Suppressor macrophage (primary cell): ENCODE measurements at places on chromosomes 12 and 14.

GRCh38 chr12:101582937-101583336 is 11.8 kb upstream of the MYBPC1 start:
- no peak for DNase-seq

- DNase-seq: peak; percentile 56
These were observed 1.4 kb upstream of the DNAJC22 start for GRCh38 chr12:49345051-49345824.

GRCh38 chr12:19148860-19149259 is 19.3 kb downstream of the PLEKHA5 start:
- no peak for DNase-seq

- DNase-seq: no peak
These were observed 17.4 kb upstream of the LEMD3 start for GRCh38 chr12:65152012-65152411.

- DNase-seq: no peak
These were observed 37.8 kb upstream of the DDHD1 start for GRCh38 chr14:53190938-53191337.

DNA sequence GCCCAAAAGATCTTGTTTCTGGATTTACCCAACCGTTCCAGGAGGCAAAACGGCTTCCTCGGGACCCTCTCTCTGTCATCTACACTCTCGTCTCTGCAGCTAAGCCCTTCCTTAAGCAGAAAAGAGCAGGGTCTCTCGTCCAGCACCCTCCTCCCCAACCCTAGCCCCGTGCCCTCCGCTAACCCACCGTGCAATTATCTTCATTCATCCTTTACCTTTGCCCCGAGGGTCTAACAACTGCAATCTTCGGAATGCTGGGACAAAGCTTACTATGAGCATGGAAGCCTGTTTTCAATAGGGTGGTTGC is 276 bp upstream of the BMAL2 start:
- DNase-seq: no peak

DNA sequence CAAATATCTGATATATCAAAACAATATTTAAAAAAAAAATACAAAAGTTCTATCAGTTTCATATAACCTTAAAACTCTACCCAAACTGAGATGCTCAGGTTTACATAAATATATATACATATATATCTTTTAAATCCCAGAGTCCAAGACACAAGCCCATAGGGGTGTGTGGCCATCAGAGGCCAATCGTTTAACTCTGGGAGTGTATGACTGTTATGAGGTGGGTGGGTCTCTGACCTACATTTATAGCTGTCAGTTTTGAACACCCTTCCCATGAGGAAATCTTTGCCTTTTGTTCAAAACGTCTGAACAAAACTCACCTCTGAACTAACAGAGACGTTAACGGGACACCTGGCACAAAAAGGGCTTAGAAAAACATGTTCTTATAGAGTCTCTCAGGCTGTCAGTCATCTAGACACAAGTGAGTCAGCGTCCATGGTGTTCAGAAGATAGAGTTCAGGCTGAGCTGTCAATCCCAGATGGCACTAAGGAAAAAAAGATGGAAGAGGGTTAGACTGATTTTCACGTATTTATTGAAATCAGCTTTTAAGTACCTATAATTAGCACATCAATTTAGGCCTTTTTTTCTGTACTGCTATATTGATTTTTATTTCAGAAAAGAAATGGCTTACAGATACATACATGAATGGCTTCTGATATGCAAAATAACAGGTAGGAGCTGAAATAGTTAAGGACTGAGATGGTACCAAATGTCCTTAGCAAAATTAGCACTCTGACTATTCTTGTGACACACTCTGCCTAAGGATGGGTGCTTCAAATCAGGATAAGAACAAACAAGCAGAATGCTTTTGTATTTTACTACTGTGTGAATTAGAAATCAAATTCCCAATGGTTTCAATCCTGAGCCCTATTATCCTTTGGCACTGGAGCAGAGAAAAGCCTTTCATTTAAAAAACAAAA is 29.2 kb downstream of the HIGD1C start:
- no peak for DNase-seq

- DNase-seq: peak; percentile 30
These were observed 153.2 kb upstream of the DDHD1 start for GRCh38 chr14:53306267-53306721.

DNA sequence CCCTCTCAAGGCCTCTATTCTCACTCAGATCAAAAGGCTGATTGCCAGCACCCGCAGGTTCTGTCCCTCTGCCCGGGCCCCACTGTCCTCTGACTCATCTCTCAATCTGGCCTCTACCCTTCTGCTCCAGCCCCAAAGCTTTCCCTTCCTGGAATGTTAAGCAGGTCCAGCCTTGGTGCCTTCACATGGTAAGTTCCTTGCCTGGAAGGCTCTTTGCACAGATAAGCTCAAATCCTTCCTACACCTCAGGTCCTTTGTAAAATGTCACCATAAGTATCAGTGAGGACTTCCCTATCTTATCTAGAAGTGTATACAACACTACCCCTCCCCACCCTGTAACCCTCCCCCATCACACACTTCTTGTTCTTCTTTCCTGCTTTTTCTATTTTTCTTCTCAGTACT is 22.2 kb downstream of the LPCAT3 start:
- DNase-seq: peak; percentile 12

- DNase-seq: peak; percentile 34
These were observed 2.1 kb downstream of the KRT7 start for GRCh38 chr12:52235001-52235764.

GRCh38 chr12:79737875-79738718 is 47.3 kb upstream of the PAWR start:
- DNase-seq: peak; percentile 61

DNA sequence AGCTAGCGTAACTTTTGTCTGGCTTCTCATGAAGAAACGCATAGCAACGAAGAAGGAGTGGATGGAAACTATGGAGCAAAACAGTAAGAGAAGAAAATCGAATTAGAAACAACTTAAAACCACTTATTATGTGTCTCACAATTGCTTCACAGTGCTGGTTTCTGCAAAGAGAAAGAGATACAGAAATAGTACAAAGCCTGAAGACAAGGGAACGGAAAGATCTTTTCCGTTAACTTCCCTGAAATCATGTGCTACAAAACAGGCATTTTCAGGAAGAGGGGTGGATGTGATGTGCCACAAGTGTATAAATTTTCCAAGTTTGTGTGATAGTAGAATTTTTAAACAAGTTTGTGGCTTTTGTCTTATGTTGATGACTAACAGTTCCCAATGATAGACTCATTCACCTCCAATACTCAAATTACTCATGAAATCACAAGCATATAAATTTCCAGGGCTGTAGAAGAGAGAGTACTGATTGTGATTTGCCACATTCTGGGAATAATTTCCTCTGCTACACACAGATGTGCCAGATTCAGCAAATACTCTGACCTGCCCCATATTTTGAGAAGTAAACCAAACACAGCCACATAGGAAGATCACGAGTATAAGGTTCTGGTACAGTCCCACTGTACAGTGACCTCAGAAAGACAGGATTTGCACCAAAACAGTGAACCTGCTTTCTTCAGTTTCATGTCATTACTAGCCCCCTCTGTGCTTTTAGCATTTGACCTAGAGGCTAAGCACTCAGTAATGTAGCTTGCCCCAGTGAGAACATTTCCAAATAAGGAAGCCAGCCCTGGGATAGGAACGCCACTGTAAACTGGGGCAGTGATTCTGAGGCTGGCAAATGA is 41.4 kb upstream of the PPFIA2 start:
- DNase-seq: no peak

DNA sequence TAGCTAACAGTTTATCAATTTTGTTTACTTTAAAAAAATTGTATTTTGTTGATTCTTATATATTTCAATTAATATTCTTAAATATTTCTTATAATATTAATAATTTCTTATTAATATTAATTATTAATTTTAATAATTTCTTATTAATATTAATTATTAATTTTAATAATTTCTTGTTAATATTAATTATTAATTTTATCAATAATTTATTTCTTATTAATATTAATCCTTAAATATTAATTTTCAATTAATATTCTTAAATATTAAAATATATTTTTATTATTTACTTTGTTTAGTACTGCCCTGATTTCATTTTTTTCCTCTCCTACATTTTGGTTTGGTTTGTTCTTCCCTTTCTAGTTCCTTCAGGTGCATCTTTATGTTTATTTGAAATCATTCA is 1208.1 kb downstream of the LRFN5 start:
- DNase-seq: no peak

DNA sequence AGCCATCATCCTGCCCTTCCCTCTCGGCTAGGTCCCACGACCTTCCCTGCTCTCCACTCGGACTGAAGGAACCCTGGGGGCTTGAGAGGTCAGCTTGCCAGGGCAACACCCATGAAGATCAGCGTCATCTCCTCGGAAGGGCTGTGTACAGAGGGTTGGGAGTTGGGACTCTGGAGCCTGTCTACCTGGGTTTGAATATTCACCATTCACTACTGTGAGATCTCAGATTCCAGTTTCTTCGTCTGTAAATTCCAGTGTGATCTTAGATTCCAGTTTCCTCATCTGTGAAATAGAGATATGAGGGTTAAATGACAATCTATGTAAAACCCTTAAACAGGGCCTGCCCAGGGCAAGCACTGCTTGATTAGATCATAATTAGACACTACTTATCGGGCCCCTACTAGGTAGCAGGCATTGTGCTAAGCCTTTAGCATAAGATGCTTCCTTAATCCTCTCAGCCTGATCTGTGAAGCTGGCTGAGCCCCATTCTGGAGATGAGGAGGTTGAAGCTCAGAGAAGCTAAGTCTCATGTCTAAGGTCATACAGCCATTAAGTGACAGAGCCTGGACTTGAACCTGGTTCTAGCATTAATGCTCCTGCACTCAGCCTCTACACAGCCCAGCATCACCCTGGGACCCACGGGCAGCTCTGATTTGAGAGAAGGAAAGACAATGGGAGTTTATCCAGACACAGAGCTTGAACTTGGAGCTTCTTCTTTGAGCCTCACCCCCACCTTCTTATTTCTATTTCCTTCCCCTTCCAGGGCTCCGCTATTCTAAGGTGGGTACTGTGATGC is 612 bp upstream of the ZDHHC22 start:
- no peak for DNase-seq

DNA sequence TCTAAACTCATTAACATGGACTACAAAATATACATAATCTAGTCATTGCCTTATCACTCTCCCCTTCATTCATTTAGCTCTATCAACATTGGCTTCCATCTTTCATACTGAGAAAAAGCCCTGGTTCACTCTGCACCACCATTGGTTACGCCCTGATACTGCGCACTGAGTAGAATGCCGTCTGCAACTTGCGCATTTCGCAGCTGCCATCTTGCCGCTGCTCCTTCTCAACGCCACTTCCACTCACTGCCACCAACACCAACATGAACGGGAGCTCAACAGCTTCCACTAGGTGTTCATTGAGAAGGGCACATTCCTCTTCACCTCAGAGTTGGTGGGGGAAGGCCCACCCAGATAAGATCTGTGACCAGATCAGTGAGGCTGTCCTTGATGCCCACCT is 71.3 kb downstream of the EEA1 start:
- DNase-seq: no peak

GRCh38 chr14:36857842-36858445 is 196.3 kb downstream of the PAX9 start:
- DNase-seq: no peak

DNA sequence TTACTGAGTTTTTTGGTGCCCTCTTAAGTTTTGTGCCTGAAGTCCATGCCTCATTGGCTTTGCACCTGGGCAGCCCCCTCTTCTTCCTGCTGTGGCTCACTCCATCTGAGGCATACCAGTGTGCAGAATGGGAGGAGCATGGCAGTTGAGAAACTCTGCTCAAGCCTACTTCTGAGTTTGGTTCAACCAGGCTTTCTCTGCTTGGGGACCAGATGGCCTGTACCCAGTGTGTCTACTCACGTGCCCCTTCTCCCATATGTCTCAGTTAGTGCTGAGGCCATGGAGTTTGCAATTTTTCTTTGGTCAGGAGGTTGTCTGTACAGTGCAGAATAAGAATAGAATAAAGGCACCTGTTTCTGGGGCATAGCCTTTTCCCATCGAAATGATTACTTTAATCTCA is 383.3 kb upstream of the DDHD1 start:
- DNase-seq: no peak

GRCh38 chr12:11508699-11509098 is 113.3 kb upstream of the PRB2 start:
- no peak for DNase-seq

DNA sequence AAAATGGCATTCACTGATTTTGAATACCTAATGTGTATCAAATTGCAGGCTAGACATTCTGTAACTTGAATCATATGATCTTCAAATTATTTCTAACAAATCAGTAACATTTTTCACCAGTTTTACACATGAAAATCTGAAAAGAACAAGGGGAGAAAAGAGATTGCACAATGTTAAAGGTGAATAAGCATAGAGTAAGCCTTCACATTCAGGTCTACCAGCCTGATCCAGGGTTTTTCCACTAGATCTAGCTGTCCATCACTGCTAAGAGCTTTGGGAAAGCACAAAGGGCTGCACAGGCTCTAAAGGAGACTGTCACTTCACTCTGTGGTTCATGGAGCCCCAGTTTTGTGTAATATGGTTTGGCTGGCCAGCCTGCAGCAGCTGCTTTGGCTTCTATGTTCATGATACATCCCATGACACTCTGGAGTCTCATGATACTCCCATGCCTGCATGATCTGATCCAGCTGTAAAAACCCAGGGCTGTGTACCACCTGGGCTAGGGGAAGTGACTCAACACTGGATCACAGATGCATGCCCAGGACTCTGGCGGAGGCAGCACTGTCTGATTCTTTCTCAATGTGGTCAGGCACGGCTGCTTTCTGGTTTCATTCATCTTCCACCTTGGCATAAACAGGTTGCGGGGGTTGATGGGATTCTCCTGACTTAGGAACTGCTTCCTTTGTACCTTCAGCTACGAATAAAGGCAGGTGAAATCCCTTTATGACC is 859.7 kb downstream of the GALC start:
- DNase-seq: no peak

- no peak for DNase-seq
These were observed 5.9 kb downstream of the PXN start for GRCh38 chr12:120259418-120260202.

- no peak for DNase-seq
These were observed 27.0 kb upstream of the INSM2 start for GRCh38 chr14:35506927-35507326.
